ENCODE measurements at places on chromosomes 11 and 22. TPM values are rescaled to one million over a fixed set of nuclear protein-coding genes. Genes with fewer than 3 reads are reported as not detected.

- no peak for DNase-seq
Observed at GRCh38 chr11:93348930-93349329, 18.4 kb downstream of the DEUP1 start.

- no peak for DNase-seq
Observed at GRCh38 chr11:76850130-76850529, 10.6 kb upstream of the ACER3 start.

DNA sequence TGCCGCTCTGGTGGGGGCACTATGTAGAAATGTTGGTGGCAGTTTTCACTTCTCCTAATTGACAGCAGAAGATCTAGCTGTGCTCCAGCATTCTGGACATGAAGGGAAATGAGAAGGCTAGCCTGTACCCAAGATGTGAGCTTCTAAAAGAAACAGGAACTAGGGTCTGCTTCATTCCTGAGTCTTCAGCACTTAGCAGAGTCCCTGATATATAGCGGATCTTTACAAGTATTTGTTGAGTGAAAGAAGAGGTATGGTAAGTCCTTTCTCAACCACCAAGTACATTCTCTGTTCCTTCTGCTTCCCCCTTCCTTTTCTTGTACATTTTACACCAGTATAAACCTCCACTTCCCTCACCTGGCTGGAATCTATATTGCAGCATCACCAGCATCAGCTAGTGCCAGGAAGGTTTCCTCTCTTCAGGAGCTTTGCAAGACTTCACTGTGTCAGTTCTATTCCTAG is 408.3 kb upstream of the CADM1 start:
- DNase-seq: no peak

GRCh38 chr11:44675906-44676305 is 50.9 kb upstream of the TSPAN18 start:
- no peak for DNase-seq

GRCh38 chr11:128116885-128117284 is 470.5 kb downstream of the ETS1 start:
- no peak for DNase-seq

- no peak for DNase-seq
Observed at GRCh38 chr11:10374386-10374785, 69.5 kb downstream of the ADM start.

DNA sequence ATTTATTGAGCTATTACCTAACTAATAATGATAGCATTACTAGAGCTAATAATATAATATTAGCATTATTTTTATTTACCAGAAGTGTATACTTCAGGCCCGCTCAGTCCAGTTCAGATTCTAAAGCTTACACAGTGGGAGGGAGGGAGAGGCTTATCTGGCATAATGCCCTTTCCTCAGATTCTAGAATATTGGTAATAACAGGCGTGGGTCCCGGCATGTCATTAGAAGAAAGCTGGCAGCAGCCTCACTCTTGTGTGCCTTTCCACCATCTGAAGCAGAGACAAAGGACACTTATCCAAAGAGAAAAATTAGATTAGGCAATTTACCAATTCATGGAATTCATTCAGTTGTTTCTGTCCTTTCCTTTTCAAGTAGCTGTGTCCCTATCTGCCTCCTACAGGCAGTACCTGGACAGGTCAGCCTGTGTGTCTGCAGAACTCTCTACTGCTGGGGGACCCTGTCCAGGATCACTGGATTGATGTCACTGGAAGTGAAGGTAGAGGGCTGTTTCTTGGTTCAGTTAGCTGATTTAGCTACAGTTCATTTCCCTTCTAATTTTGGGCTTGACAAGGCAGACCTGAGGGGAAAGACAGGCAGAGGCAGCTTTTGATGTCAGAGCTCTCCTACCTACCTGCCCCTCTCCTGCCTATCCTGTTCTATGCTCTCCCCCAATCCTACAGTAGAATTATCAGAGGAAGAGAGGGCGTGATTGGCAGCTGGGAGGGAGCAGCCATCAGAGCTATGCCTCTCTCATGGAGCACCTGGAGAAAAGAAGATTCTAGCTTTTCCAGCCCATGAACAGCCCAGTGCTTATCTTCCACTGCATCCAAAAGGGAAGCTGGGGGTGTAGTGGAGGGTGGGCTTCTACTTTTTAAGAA is 20.3 kb upstream of the CCDC90B start:
- DNase-seq: no peak

GRCh38 chr22:33922349-33922681 is 2.0 kb upstream of the LARGE1 start:
- peak; percentile 80 for DNase-seq

GRCh38 chr11:83124636-83125424 is 32.1 kb upstream of the PCF11 start:
- no peak for DNase-seq

DNA sequence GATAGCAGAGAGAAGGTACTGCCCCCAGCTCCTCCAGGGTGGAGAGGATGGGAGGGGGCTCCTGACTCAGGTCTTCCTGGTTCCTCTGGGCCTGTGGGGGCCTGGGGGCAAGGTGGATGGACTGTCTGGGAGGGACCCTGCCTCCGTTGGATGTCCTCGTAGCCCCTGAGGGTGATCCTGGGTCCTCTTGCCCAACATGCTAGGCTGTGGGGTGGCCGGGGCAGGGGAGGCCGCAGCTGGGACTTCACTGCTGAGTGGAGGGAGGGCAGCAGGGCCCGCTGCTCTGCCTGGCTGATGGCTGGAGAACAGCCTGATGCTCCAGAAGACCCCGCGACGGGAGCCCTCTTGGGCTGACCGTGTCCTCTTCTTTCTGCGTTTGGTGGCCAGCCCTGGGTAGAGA is 13.4 kb downstream of the FRMD8 start:
- no peak for DNase-seq

DNA sequence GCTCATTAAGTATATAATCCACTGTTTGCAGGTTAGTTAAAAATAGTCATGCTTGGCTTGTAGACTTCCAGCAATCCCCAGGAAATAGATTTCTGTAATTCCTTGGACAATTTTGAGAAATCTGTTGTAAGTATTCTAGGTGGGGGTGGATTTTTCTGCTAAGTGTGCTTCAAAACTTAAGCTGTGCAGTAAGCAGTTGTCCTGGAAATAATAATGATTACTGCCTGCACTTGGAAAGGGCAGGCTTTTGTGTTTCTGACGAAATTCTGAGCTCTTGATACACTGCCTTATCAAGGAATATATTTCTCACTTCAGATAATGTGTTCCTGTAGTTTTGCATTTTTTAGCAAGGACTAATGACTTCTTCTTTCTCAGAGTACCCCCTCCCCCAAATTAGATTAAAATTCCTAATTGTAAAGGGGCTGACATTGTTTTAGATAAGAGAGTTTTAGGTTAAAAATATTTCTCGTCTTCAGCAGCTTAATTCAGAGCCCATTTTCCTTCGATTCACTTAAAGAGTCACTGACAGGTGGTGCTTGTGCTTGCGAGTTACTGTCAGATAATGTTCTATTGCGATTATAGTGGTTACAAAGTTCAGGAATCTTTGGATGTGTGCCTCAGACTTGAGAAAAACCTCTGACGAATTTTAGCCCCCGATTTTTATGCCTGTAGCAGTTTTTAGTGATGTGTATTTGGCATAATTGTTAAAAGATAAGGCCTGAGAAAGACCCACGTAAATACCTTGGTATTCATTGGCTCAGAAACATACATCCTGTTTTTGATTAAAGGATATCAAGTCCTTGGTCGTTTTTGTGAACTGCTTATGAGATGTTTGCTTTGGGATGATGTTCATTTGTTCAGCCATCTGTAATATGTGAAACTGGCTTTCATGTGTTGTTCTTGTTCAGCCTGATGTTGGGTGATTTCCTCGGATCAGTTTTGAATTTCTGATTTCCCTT is 120.5 kb downstream of the HIPK3 start:
- DNase-seq: no peak

Gene ARHGAP8
- total RNA-seq: 1.4 TPM

Gene LRRC4C
- 0.69 TPM for total RNA-seq

Gene SPA17
- total RNA-seq: 3.4 TPM

Gene GGTLC3
- total RNA-seq: not detected

Gene BLID
- total RNA-seq: 4.1 TPM

Gene PARVA
- total RNA-seq: 151 TPM

Gene MMP13
- not detected for total RNA-seq

Measured in posterior vena cava (tissue), 2 donors.